ENCODE measurements at places on chromosomes 12 and 14.

GRCh38 chr12:95990136-95990535, 6.0 kb downstream of the HAL start:
- no peak for DNase-seq

GRCh38 chr14:33915682-33916081, 35.2 kb downstream of the EGLN3 start:
- DNase-seq, result no peak

GRCh38 chr12:2756756-2757155, 38.0 kb upstream of the FKBP4 start:
- DNase-seq, result no peak

- DNase-seq, result no peak
These were observed 11.9 kb upstream of the TMEM119 start for GRCh38 chr12:108609537-108610335.

GRCh38 chr14:103157969-103158368, 34.7 kb downstream of the TNFAIP2 start:
- DNase-seq, result no peak

DNA sequence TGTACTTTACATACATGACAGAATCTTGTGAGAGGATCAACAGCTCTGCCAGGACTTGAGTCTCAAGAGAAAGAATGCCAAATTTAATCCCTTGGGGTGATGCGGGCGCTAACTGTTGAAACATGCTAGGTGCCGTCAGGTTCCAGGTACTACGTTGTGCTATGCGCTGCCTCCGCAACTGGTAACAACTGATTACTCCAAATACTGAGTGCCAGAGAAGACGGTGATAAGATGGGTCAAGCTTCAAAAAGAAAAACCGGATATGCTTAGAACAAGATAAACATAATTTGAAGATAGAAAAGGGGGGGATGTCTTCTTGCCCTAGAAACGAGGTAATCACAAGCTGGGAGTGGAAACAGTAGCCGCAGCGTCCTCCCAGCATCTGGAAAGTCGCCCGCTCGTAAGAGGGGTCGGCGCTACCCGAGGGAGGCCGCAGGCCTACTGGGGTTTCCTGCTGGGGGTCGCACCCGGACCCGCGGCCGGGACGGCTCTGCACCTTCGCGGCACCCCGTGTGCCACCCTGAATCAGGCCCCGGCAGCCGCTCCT, 678 bp downstream of the ZBTB25 start:
- DNase-seq, result no peak

DNA sequence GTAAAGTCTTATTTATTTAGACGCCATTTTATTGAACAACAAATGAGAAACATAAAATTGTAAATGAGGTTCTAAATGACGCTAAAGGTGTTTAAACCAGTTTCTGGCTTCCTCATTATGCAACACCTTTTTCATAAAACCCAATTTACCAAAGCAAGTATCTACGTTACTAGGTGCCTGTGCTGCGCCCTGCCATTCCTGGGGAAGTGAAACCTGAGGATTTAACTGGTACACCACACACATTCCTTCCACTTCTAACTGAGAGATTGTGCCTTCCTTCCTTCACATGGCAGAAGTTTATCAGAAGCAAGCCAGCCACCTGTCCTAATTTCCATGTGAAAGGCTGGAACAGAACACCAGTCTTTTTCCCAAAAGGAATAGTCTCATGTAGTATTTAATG, 40.3 kb upstream of the GCH1 start:
- DNase-seq, result no peak

- DNase-seq, result no peak
These were observed 200.6 kb downstream of the ANO4 start for GRCh38 chr12:100995201-100995600.

DNA sequence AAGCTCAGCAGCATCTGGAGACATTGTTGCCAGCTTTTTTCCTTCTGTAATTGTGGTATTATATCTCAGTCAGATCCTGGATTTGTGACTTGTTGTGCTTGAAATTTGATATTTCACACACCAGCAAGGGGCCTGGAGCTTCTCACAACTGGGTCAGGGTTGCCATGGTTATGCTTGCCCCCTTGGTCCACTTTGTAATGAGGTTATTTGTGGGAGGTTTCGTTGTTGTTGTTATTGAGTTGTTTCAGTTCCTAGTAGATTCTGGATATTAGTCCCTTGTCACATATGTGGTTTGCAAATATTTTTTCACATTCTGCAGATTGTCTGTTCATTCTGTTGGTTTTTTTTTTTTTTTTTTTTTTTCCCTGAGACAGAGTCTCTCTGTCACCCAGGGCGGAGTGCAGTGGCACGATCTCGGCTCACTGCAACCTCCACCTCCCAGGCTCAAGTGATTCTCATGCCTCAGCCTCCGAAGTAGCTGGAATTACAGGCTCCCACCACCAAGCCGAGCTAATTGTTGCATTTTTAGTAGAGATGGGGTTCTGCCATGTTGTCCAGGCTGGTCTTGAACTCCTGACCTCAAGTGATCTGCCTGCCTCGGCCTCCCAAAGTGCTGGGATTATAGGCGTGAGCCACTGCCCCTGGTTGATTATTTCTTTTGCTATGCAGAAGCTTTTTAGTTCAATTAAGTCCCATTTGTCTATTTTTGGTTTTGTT, 80.6 kb upstream of the ETV6 start:
- no peak for DNase-seq

- DNase-seq, result no peak
These were observed 42.8 kb downstream of the TSPAN9 start for GRCh38 chr12:3119756-3120601.

GRCh38 chr14:78286210-78286609, 116.0 kb downstream of the NRXN3 start:
- no peak for DNase-seq

DNA sequence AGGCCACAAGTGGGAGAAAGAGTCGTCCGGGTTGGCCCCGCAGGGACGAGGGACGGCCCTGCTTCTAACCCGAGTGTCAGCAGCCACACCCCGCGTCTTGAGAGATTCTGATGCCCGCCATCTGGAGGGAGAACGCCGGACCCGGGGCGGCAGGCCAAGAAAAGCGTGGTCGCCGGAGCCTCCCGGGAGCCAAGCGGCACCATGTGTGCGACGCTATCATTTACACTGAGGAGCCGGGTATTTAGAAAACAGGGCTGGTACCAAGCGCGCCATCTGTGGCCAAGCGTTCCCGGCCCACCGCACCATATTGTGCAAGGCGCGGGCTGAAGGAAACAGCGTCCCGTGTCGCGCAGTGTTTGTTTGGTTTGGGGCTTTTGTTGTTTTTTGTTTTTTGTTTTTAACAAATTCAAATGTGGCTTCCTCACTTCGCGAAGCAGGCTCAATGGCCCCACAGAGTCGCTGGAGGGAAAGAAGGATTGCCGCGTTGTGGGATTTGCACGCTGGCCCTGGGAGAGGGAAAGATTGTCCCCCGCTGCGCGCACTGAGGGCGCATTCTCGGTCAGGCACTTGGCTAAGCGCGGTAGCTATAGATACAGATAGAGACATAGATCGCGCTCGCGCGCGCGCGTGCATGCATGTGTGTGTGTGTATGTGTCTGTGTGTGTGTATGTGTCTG, 153.8 kb downstream of the BCL11B start:
- no peak for DNase-seq

DNA sequence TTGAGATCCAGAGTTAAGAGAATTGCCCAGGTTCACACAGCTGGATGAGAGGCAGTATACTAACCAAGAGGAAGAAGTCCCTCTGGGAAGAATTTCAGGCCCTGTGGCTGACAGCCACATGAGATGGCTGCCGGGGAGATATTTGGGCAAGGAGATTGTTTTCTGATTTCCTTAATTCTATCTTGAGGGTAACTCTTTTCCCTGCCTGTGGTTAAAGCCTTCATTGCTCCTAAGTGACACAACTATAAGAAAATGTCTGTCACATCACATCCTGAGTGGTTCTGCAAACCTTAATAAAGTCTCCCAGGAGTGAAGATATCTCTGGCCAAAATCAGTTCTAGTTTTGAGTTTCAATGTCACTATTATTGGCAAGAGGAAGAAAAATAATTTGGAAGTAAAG, 9.6 kb downstream of the ARHGDIB start:
- DNase-seq, result no peak

DNA sequence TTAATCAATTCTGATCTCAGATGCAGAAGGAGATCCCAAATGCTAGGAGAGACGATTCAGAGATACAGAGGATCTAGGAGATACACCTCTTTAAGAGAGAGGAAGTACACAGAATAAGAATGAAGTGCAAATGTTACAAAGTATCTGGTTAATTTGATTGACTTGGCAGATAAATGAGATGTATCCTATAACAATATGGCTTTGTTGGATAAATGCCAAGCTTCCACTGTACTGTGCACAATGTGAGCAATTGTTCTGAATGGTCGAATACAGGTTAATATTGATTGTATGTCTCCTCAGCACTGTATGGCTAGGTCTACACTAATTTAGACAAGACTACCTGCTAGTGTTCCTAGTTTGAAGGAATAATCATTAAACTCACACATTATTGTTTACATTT, 119.6 kb upstream of the PTPRB start:
- no peak for DNase-seq

DNA sequence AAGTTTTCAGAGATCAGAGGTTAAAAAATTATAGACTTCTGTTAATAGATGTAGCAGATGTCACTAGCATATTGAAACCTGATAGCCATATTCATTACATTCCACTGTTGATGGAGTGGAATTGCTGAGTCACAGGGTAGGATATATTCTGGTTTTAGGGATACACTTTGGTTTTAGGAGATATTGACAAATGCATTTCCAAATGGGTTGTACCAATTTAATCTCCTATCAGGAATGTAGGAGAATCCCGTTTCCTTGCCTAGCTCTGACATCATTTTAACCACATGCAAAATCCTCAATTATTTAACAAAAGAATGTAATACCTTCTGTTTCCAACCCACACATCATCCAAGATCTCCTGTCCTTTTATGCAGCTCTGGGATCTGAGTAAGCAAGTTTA, 30.7 kb upstream of the ESR2 start:
- DNase-seq, result no peak

DNA sequence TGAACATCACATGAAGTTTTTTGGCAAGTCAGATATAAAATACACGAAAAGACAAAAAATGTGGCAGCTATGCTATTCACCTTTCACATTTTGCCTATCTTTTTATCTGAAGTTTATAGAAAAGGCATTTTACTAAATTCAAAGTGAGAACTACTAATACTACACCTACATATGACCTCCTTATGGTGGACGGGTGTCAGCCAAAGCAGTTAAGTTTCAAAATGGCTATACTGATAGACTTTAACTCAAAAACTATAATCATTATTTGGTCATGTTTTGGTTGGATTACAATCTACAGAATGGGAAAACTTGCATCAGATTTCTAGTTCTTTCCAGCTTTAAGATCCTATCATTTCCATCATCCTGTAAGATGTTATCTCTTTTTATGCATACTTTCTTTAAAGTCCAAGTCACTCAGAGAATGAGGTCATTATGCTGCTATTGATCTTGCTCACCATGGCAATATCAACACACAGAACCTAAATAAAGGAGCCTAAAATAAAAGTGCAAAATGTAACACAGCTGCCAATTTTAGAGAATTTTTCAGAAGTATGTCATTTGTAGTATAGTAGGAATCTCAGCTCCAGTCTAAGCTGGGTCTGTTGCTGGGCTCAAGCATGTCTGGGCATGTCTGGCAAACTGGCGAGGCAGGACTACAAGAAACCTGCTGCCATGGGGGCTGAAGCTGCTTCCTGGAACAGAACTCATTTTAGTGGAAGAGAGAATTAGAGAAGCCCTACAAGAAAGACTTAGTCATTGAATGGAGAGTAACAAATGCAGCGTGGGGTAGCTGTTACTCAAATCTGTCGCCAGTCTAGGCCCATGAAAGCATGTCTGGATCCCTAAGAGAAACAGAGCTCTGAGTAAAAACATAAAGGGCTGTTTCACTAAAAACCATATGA, 7.6 kb upstream of the AEBP2 start:
- peak; percentile 49 for DNase-seq

All from stimulated activated CD4-positive, alpha-beta T cell treated with anti-CD3 and anti-CD28 coated beads, Interleukin-12 subunit alpha, Interleukin-12 subunit beta, amount 100 ng/mL, for 48 hours (primary cell).